ENCODE measurements at places on chromosomes 1 and 21.

DNA sequence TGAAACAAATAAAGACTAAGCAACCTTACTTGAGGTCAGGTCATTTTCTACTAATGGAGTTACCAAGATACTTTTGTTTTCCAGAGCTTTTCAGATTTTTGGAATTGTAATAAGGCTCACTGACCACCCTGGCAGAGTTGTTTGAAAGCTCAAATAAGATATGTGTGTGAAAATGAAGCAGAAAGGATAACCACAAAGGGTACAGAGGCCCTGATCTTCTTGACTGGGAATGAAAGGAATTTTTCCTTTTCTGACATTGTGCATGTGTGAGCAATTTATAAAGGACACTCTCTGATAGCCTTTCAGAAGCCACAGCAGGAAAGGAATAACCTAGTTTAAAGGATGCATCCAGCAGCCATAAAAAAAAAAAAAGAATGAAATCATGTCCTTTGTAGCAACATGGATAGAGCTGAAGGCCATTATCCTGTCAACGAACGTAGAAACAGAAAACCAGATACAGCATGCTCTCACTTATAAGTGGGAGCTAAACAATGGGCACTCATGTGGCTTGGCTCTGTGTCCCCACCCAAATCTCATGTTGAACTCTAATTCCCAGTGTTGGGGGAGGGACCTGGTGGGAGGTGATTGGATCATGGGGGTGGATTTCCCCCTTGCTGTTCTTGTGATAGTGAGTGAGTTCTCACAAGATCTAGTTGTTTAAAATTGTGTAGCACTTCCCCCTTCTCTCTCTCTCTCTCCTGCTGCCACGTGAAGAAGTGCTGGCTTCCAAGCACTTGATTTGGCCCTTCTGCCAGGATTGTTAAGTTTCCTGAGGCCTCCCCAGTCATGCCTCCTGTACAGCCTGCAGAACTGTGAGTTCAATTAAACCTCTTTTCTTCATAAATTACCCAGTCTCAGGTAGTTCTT, 3.1 kb upstream of the SRP9 start:
- DNase-seq = no peak

DNA sequence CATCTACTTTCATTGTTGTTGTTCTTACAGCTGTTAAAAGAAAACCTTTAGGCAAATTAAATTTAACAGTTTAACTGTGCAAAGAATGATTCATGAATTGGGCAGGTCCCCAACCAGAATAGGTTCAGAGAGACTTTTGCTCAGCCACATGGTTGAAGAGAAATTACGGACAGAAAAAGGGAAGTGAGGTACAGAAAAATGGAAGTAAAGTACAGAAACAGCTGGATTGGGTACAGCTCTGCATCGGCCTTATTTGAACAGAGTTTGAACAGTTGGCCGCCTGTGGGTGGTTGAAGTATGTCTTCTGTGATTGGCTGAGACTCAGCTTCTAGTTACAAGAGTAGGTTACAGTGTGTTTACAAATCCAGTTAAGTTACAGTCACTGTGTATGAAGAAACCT, 210.1 kb downstream of the FGGY start:
- DNase-seq = no peak

- DNase-seq = no peak
Observed at GRCh38 chr1:201016943-201017827, 6.3 kb downstream of the KIF21B start.

DNA sequence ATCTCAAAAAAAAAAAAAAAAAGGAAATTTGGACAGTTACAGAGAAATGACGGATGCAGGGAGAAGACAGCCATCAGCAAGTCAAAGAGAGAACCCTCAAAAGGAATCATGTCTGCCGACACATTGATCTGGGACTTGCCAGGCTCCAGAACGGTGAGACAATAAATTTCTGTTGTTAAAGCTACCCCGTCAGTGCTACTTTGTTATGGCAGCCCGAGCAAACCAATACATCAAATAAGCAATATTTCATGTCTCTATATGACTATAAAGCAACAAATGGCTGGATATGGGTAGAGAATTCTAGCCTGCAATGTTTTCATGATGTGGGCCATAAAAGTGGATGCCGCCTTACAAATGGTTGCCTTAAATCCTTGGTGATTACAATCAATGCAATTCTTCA, 23.3 kb upstream of the FAM89A start:
- DNase-seq = no peak

DNA sequence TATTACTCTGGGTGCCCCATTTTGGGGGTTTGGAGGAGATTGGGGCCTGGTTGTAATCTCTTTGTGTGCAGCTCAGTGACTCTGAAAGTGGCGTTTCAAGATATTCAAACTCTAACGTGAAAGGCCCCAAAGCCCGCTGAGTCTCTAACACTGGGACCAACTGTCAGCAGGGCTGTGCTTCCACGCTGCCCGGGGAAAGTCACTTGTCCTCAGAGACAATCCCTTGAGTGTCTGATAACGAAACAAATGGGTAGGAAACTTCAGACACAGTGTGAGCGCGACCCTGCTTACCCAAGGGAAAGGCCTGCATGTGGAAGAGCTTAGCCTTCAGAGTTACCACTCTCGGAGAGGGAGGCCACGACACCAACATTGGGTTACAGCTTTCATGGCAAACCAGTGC, 837 bp downstream of the UBASH3A start:
- no peak for DNase-seq

- no peak for DNase-seq
Observed at GRCh38 chr1:78040484-78041089, 5.2 kb upstream of the GIPC2 start.

GRCh38 chr1:201769072-201769471, 59.9 kb upstream of the IPO9 start:
- no peak for DNase-seq

DNA sequence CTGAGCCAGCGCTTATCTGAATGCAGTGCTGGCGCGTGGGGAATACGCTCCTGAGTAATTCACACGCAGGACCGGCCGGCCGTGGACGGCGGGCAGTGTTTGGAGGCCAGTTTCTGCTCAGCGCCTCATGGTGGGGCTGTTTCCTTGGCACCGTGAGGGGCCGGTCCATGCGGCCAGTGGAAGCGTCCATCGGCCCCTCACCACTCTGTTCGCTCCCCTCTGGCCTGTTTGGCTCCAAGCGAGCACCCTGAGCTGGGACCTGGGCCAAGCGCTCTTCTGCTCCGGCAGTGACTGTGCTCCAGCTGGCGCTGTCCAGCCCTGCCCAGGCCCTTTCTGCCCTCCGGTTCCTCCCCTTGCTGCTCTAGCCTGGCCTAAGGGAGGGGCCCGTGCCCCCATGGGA, 16.3 kb upstream of the PLCH2 start:
- DNase-seq = no peak

DNA sequence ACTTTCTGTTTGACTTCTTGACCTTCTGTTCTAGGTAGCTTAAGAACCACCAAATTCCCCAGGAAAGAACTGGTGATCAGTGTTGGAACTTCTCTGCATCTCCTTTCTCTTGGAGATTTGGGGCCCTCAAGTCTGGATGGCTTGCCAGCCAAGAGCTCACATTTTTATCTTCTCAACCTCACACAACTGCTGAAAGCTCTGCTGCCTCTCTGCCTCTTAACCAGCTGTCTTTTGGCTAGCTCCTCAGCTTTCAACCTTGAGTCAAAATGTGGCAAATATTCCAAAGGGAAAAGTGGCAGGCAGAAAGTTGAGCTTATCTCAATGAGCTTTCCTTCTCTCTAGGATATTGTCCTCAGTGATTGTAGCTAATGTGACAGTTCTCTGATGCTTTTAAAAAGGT, 89.2 kb upstream of the CCDC190 start:
- no peak for DNase-seq

DNA sequence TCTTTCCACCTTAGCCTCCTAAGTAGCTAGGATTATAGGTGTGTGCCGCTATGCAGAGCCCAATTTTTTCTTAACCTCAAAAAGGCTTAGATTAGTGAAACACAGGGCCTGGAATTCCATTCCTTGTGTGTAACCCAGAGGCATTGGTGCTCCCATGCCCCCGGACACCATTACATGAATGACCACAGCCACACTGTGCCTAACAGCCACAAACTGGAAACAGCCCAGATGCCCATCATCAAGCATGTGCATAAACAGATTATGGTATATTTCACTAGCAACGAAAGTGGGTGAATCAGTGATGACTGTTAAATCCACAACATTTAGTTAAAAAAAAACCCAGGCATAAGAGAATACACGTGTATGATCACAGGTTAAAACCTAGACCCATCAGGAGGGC, 24.4 kb downstream of the ADAM30 start:
- DNase-seq = no peak

- DNase-seq = no peak
Observed at GRCh38 chr1:202274611-202275010, 67.1 kb downstream of the UBE2T start.

GRCh38 chr21:17348849-17349248, 164.0 kb upstream of the CXADR start:
- no peak for DNase-seq

- no peak for DNase-seq
Observed at GRCh38 chr1:113170519-113170918, 97.5 kb downstream of the LRIG2 start.

GRCh38 chr1:38403667-38404066, 357.1 kb upstream of the POU3F1 start:
- DNase-seq = no peak

GRCh38 chr1:161773791-161774190, 7.7 kb downstream of the ATF6 start:
- no peak for DNase-seq

- DNase-seq = no peak
Observed at GRCh38 chr1:53080041-53080440, 18.0 kb downstream of the PODN start.

- DNase-seq = no peak
Observed at GRCh38 chr1:225908773-225909172, 15.3 kb downstream of the PYCR2 start.

GRCh38 chr1:205534444-205534985, 30.0 kb downstream of the CDK18 start:
- DNase-seq = no peak

DNA sequence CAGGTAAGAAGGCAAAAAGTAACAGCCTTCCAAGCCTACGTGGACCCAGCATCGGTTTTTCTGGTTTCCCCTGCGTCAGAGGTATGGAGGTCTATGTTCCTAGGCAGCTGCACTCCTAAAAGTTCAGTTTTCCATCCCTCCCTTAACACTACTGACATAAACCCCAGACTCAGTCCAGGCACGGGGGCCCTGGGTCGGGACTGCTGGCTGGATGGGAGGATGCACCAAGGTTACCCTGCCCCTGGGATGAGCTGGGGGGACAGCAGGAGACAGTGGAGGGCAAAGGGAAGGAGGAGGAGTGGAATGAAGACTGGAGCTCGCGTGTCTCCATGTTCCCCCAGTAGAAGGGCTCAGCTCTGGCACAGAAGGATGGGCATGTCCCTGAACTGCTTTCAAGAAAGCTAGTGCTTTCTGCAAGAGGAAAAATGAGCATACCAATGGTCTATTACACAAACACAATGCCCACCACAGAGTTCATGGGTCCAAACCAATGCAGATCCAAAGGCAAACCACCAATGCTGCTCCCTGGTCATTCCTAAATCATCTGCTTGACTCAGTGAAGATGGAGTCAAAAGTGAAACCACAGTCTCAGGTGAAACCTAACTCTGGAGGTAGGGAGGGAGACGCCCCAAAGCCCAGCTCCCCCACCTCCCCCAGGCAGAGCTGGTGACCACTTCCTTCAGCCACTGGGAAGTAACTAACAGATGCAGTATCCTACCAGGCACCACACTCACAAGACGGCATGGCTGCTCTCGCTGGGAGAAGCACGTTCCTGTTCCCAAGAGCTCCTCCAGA, 54.9 kb downstream of the CD46 start:
- DNase-seq = no peak

DNA sequence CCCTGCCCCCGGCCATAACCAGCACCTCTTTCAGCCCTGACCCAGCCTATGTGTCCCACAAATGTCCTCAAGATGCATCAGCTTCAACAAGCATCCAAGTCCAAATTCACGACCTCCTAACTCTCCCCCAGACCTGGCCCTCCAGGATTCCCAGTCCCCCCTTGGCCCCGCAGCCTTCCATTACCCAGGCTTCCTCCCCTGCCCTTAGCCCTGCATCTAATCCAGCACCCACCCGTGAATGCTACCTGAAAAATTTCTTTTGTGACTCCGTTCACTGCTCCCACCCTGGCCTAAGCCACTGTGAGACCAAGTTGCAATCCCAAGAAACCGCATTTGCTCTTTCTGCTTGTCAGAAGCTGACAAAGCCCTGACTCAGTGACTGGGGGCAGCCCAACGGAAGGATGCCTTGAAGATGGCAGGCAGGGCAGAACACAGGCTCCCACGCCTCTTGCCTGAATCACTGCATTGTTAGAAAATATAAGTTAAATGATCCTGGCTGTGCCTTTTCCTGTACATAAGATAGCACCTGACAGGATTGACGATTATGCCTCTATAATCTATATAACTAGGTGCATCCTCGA, 939 bp upstream of the MFAP2 start:
- no peak for DNase-seq

DNA sequence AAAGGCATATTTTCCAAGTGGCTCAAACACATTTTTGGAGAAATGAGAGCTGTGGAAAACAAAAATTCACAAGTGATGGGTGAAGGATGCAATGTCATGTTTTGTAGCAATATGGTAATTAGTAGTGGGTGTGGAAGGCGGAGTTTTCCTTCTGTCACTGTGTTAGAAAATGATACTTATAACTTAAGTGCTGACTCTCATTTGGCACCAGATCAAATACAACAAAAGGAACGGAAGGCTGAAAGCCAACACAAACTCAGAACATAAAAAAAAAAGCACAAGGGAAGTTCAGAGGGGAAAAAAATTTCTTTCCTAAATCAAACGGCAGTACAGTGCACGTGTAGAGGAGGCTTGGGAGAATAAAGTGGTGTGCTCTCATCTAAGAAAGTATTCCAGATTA, at the start of gene TNFSF18:
Gene TNFSF18, minus strand, starts transcription at position 77 of the 400 bp plus-strand sequence. Its CDS starts 45 bp downstream, at position 32.
- DNase-seq = no peak

- no peak for DNase-seq
Observed at GRCh38 chr1:183814121-183814681, 9.3 kb downstream of the RGL1 start.

DNA sequence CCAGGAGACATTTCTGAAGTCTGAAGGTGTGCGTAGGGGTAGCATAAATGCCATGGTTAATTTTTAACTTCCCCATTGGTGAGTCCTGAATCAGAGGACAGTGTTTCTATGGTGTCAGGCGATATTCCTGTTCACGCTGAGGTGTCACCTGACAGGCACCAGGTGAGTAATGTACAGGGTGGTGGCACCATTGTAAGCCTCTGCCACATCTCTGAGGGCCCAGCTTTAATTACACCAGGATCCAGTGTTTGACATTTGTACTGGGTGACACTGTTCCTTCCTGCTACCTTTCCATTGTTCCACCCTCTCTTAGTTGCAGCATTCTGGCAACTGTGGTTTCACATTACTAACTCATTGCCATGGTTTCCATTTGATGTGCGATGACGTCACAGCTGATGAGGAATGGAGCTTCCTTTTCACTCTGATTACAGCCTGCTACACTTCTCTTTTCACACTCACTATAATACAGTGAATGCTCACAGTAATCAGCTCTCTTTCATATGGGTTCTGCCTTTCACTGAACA, 40.6 kb upstream of the MARK1 start:
- no peak for DNase-seq

- no peak for DNase-seq
Observed at GRCh38 chr1:98054786-98055185, 134.0 kb upstream of the DPYD start.

Data from stimulated activated CD4-positive, alpha-beta T cell treated with anti-CD3 and anti-CD28 coated beads, TNF-alpha, amount 100 ng/mL, for 24 hours (primary cell).